NCI-H2081 treated with DMSO at 0.1 percent for 48 hours (cell line): ENCODE measurements at places on chromosomes 2 and 18.

DNA sequence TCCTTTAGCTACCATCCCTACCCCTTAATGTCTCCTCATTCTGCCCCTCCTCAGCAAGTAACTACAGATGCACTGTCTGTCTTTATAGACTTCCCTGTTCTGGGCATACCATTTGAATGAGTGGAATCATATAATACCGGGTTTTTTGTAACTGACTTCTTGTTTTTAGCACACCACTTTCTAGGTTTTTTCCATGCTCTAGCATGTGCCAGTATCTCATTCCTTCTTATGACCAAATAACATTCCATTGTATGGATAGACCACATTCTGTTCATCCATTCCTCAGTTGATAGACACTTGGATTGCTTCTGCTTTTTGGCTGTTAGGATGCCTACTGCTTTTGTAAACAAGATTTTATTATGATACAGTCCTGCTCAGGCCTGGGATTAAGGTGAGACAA, 154.7 kb downstream of the TSN start:
- no peak for DNase-seq

- DNase-seq: no peak
Measured at GRCh38 chr2:215756346-215756730, 257.0 kb downstream of the MREG start.

- DNase-seq: no peak
Measured at GRCh38 chr2:176178757-176179295, 9.6 kb upstream of the HOXD1 start.

GRCh38 chr2:215441560-215442400, 5.9 kb upstream of the FN1 start:
- DNase-seq: no peak

DNA sequence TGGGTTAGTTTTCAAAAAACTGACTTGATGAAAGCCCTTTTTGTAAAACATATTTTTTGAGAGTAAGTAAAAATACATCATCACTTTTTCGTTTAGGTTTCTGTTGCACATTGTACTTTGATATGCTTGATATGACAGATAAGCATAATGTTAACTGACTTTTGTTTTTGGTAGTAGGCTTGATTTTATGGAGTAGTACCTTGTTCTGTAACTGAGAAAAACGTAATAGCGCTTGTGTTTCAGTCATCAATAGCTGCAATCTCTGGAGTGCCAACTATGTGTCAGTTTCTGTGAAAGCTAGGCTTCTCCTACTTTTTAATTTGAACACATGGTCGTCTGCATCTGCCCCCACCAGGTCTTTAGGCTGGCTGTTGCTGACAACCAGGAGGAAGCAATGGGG, 1.3 kb downstream of the LCLAT1 start:
- DNase-seq: no peak

DNA sequence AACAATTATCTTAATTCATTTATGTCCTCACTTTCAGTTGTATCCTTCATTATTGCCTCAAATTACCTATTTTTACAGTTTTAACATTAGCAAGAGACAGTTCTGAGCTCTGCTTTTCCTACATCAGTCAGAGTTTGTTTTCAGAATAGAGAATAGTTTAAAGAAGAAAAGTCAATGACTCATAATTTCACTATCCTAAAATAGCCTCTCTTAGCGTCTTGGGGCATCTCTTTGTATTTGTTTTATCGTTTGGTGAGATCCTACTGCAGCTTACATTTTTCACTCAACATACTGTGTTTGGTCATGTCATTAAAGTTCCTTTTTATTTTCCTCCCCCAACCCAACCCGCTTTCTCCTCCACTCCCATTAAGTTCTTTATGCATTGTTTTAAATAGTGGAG, 3.8 kb downstream of the SEC11C start:
- no peak for DNase-seq

DNA sequence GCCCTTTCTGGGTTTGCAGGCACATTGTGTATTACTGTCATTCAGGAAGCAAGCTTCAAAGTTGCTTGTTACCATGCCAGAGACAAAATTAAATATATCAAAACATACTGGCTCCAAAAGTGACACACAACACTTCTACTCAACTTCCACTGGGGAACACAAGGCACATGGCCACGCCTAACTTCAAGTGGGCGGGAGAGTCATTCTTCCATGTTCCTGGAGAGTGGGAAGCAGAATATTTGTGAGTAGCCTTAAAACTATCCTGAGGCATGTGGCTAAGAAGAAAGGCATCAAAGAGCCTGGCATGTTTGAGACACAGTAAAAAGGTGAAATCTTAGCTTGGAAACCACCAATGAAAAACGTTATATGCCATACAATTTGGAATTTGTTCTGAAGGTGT, 90.5 kb upstream of the TACR1 start:
- no peak for DNase-seq

GRCh38 chr2:134253804-134254203, at the start of gene MGAT5:
Gene MGAT5 (plus strand): TSS chr2:134254072. CDS start chr2:134254404, 332 bp downstream.
- DNase-seq: peak; percentile 34

DNA sequence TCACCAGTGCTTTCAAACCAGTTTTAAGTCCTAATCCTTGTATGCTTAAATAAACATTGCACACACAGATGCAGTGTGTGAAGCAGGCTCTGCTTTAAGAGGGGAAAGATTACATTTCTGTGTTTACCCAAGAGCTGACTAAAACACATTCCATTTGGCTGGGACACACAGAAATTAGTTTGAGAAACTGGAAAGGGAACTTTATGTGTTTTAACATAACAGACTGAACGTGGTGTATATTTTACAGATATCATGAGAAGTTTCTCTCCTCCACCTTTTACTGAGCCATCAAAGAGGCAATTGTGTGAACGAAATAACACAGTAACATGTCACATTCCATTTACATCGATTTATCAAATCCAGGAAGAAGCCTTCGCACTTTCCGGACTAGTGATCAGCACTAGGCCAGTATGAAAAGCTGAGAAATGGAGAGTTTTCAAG, 121.8 kb downstream of the MAIP1 start:
- no peak for DNase-seq

GRCh38 chr18:11323359-11323819, 174.0 kb upstream of the PIEZO2 start:
- no peak for DNase-seq

DNA sequence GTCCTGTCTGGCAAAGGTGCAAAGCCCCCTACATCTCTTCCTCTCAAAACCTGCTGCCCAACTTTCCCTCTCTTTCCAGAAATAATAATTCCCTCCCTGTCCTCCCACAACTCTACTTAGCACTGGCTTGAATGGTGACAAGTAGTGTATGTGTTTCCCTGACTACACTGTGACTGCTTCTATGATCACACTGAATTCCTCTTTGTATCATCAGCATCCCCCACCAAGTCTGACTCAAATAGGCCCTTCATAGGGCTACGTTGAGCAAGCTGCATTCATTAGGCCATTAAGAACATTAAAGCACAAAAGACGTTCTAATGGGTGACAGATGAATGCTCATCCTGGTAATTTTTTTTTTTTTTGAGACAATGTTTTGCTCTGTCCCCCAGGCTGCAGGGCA, 13.7 kb upstream of the ST3GAL5 start:
- no peak for DNase-seq

- DNase-seq: no peak
Measured at GRCh38 chr2:160223560-160223959, 23.5 kb upstream of the ITGB6 start.
